EH (cell line): ENCODE measurements at places on chromosomes 11 and 22.

- peak; percentile 85 for DNase-seq
Measured at GRCh38 chr11:123478352-123478987, 48.4 kb downstream of the GRAMD1B start.

GRCh38 chr11:123429913-123430720 lies at the start of gene GRAMD1B:
Gene GRAMD1B, plus strand, starts transcription at chr11:123430269. Its CDS starts 524 bp downstream, at chr11:123430793.
- DNase-seq, result peak; percentile 96

DNA sequence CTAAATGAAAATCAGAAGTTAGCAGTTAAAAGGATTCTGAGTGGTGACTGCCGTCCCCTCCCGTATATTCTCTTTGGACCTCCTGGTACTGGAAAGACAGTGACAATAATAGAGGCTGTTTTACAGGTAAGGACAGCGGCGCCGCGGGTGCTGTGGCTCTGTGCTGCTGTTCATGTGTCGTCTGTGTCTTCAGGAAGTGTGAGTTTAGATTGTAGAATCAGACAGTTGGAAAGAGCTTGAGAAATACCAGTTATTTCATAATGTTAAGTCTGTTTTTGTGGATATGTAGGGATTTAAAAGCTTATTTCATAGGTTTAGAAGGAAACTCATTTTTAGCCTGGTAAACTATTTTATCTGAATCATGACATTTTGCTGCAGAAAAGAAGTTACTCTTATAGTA lies 27.4 kb upstream of the PANX2 start:
- no peak for DNase-seq

- no peak for DNase-seq
Measured at GRCh38 chr11:122744357-122744756, 88.8 kb downstream of the UBASH3B start.

GRCh38 chr11:8090756-8091155 lies 9.7 kb downstream of the TUB start:
- peak; percentile 42 for DNase-seq

DNA sequence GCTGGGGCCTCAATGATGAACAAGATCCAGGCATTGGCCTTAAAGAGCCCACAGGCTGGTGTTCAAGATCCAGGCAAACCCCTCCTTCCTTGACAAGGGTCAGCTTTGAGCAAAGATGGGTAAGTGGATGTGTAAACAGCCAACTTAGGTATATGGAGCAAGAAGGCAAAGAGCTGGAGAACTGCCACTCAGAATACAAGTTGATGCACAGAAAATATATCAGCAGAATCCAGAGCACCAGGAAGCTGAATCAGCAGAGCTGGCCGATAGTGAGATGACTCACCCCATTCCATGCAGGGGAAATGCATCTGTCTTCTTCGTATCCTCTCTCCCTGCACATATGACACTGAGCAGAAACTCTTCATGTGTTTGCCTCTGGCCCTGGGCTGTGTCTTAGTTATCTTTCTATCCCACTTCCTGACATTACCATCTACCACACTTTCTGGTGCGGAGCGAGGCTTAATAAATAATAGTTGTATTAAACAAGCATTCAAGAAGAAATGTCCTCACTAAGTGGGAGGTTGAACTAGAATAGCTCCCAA lies 57.8 kb downstream of the ENDOD1 start:
- peak; percentile 91 for DNase-seq
